AG04450 (cell line): ENCODE measurements at places on chromosomes 6 and 20. TPM values are rescaled to one million over a fixed set of nuclear protein-coding genes. Genes with fewer than 3 reads are reported as not detected.

Gene TRIM15
- polyA plus RNA-seq, result not detected in 2 replicates

Gene ID4
- polyA plus RNA-seq, result 0.32 and 0.55 TPM in 2 replicates

Gene RAET1E
- polyA plus RNA-seq, result not detected in 2 replicates

Gene ZNF311
- polyA plus RNA-seq, result 0.63 and 0.77 TPM in 2 replicates

Gene EYA2
- polyA plus RNA-seq, result 4.0 and 5.1 TPM in 2 replicates

Gene SIRPA
- 21.2 and 27.7 TPM in 2 replicates for polyA plus RNA-seq

Gene C20orf141
- not detected in 2 replicates for polyA plus RNA-seq

Gene F13A1
- polyA plus RNA-seq, result not detected in 2 replicates

Gene ENPP5
- not detected in 2 replicates for polyA plus RNA-seq

Gene C6orf132
- polyA plus RNA-seq, result 0.68 and 1.1 TPM in 2 replicates

Gene CD109
- 31.2 and 46.1 TPM in 2 replicates for polyA plus RNA-seq

Gene CCDC170
- 0.99 and 1.9 TPM in 2 replicates for polyA plus RNA-seq

Gene ARID1B
- polyA plus RNA-seq, result 19.2 and 21.2 TPM in 2 replicates

Gene SAMD3
- 2.1 and 2.4 TPM in 2 replicates for polyA plus RNA-seq

Gene NRN1
- polyA plus RNA-seq, result not detected in 2 replicates

Gene OR2H1
- polyA plus RNA-seq, result not detected in 2 replicates

Gene OR2H2
- not detected in 2 replicates for polyA plus RNA-seq

Gene NOX3
- not detected in 2 replicates for polyA plus RNA-seq

Gene OTOR
- polyA plus RNA-seq, result not detected in 2 replicates

Gene PTK7
- 146 and 179 TPM in 2 replicates for polyA plus RNA-seq

Gene SSTR4
- not detected in 2 replicates for polyA plus RNA-seq

Gene ULBP3
- polyA plus RNA-seq, result 13.1 and 16.0 TPM in 2 replicates

Gene FOXS1
- polyA plus RNA-seq, result not detected in 2 replicates

Gene BPIFB2
- polyA plus RNA-seq, result not detected in 2 replicates

Gene NPBWR2
- not detected in 2 replicates for polyA plus RNA-seq

Gene PRSS35
- polyA plus RNA-seq, result 5.6 and 7.3 TPM in 2 replicates

Gene C4B
- polyA plus RNA-seq, result 5.8 and 7.8 TPM in 2 replicates

Gene PLEKHG1
- 0.12 and 0.16 TPM in 2 replicates for polyA plus RNA-seq

Gene SLC22A2
- polyA plus RNA-seq, result not detected in 2 replicates

Gene SLC17A1
- polyA plus RNA-seq, result not detected in 2 replicates

Gene VSX1
- 0.06 TPM in 1 of 2 replicates, not detected in the other for polyA plus RNA-seq

Gene ARFGEF3
- 0.02 and 0.04 TPM in 2 replicates for polyA plus RNA-seq

Gene SLC13A3
- 2.4 and 3.8 TPM in 2 replicates for polyA plus RNA-seq

Gene LAMA2
- 33.0 TPM in 2 replicates for polyA plus RNA-seq

Gene CRISP3
- not detected in 2 replicates for polyA plus RNA-seq

Gene DPPA5
- not detected in 2 replicates for polyA plus RNA-seq
